ENCODE measurements at places on chromosomes 5 and 9.
A peak's percentile ranks its signal among the peaks of the same experiment; 100 is the strongest.

- no peak for DNase-seq
Observed at GRCh38 chr5:69374911-69375446, 5.4 kb downstream of the RAD17 start.

DNA sequence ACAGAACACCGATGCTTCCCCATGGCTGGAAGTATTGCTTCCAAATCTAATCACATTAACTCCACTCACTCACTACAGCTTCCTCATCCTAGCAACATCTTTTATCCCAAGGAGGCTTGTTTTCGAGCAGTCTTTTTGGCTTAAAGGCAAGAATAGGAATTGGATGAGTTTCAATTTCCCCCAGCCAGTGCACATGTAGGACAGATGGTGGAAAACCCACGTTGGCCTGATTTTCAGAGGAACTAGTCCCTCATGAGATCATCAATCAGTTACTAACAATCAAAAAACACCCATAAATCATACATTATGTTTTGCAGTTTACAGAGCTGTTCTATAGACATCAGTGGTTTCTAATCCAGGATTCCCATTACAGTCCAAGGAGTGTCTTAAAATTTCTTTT, 48.5 kb upstream of the AGXT2 start:
- no peak for DNase-seq

- no peak for DNase-seq
Observed at GRCh38 chr5:127358284-127358683, 67.7 kb downstream of the MEGF10 start.

- no peak for DNase-seq
Observed at GRCh38 chr9:89677702-89678395, 73.0 kb downstream of the GADD45G start.

DNA sequence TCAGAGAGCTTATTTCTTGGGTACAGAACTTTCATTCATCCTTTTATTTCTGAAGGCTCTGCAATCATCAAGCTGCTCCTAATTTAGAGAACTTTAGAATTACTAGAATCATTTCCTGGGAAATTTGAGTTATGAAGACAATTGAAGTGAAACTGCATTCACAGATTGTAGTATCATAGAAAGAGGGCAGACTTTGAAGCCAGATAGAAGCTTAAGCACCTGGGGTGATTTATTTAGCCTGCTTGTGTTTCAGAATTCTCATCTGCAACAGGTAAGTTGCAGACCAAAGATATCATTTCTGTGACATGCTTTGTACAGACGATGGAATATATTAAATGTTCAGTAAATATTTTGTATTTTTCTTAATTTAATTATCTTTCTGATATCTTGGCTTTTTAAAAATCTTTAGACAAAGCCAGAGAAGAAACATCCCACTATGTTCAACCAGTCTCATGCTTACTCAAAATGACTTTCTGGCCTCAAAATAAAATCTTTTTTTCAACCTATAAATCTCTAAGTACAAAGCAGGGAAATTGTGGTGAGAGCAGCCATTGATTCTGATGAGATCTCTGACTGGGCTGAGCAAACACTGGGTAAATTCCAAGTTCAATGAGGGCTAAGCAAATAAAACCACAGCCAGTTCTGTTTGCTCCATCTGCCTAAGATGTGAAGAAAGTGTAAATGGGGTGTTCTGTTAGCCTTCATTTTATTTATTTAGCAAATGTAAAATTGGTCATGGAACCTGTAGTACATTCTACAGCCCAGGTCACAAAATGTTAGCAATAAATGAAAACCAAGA, 264.7 kb upstream of the CCNG1 start:
- DNase-seq, result no peak

DNA sequence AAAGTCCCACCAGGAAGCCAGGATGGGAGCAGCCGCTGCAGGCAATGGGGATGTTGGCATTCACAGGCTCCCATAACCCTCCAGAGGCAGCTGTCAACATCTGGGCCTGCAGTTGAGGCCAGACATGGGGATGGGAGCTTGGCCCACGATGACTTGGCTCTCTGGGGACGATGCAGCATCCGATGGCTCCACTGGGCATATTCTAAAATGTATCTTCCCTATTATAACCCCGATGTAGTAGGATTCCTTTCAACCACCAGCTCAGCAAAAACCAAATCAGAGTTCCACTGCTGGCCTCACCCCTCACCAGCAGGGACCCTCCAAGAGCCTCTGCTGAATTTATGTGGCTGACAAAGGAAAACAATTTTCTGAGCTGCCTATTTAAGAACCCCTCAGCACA, 7.1 kb downstream of the SPRY4 start:
- no peak for DNase-seq

DNA sequence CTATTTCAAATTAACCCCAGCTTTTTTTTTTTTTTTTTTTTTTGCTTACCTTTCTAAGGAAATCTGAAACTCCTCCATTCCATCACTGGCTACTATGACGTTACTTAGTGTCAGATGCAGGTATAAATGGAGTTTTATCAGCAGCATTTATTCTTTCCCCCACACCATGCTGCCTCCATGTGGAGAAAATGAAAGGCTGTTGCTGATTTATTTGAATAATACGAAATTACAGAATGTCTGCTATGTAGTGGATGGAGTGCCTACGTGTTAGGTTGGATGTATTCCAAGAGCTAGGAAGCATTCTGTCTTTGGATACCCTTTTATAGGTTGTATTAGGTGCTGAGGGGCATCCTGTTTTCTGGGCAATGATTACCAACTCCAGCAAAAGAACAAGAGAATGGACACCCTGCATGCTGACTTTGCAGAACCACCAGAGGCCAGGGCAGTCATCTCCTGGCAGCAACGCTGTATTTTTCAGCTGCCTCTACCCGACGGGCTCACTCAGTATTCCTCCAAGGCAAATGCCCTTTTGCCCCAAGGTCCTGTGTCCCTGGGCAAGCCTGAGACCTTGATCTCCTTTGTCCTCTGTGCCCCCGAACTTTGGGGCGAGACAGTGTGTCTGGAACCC, 199.5 kb downstream of the ALDH1A1 start:
- DNase-seq, result peak; percentile 17

- DNase-seq, result no peak
Observed at GRCh38 chr5:108634010-108634616, 113.6 kb upstream of the FER start.

DNA sequence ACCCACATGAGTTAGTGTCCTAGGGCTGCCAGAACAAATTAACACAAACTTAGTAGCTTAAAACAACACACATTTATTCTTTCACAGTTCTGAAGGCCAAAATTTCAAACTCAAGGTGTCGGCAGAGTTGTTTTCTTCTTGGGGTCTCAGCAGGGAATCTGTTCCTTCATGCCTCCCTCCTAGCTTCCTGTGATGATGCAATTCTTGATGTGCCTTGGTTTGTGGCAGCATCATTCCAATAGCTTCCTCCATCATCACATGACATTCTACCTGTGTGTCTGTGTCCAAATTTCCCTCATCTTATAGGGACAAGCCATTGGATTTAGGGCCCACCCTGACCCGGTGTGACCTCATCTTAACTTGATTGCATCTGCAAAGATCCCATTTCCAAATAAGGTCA, 12.2 kb upstream of the SLC25A48 start:
- no peak for DNase-seq

DNA sequence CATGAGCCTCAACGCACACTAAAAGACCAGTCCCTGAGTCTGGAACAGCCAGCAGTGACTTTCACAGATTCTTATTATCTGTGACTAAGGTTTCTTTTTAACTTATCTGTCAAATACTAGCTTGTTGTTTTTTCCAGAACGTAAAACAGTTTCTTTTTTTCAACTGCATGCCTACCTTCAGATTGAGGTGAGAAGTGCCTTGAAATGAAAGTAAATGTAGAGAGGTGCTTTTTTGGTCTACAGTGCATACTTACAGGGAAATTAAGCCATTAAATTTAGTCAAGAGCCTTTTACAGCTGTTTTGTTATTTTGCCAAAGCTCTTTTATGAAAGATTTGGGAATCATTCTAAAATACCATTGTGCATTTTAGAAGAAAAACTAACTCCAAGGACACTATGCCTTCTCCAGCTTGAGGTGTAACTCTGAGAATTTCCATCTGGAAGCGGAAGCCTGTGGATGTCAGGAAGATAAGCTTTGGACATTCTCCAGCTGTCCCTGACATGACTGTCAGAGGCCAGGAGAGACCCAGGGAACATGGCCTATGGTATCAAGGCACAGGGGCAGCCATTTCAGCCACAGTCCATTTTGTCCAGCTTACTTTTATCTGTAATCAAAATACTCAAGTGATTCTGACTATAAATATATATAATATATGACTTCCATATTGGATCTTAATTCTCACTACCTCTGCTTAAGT, 230.3 kb downstream of the GLIS3 start:
- no peak for DNase-seq

DNA sequence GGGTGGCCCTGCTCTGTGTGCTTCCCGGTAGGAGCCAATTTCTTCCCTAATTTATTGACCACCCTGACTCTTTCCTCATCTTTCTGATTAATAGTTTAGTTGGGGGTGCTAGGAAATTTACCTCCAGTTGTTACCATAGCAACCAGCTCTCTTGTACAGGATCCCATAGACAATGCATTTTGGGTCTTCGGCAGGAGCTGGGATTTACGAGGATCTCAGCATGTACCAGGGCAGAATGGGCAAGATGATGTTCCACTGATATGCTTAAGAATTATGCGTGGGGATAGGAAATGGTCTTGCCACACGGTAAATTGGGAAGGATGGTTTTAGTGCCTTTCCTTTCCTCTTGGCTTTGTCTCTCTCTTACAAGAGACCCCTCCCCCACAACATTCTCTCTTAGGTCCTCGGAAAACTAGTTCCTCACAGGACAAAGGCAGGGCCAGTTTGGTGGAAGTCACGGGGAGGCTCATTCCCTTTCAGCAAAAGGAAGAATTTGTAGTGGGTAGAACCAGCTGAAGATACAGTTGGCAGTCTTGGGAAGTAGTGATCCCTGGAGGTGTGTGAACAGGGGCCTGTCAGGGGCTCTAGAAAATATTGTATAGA, 133.4 kb upstream of the SHB start:
- DNase-seq, result no peak

- DNase-seq, result no peak
Observed at GRCh38 chr5:8756498-8757084, 789.3 kb downstream of the SEMA5A start.

DNA sequence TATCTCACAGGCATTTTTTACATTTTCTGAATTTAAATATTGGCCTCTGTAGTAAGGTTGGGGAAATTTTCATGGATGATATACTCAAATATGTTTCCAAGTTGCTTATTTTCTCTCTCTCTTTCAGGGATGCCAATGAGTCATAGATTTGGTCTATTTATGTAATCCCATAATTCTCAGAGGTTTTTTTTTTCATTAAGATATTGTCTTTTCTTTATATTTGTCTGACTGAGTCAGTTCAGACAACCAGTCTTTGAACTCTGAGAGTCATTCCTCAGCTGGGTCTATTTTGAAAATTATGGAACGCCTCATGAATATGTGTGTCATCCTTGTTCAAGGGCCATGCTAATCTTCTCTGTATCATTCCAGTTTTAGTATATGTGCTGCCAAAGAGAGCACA, 223.2 kb downstream of the PCSK1 start:
- no peak for DNase-seq

DNA sequence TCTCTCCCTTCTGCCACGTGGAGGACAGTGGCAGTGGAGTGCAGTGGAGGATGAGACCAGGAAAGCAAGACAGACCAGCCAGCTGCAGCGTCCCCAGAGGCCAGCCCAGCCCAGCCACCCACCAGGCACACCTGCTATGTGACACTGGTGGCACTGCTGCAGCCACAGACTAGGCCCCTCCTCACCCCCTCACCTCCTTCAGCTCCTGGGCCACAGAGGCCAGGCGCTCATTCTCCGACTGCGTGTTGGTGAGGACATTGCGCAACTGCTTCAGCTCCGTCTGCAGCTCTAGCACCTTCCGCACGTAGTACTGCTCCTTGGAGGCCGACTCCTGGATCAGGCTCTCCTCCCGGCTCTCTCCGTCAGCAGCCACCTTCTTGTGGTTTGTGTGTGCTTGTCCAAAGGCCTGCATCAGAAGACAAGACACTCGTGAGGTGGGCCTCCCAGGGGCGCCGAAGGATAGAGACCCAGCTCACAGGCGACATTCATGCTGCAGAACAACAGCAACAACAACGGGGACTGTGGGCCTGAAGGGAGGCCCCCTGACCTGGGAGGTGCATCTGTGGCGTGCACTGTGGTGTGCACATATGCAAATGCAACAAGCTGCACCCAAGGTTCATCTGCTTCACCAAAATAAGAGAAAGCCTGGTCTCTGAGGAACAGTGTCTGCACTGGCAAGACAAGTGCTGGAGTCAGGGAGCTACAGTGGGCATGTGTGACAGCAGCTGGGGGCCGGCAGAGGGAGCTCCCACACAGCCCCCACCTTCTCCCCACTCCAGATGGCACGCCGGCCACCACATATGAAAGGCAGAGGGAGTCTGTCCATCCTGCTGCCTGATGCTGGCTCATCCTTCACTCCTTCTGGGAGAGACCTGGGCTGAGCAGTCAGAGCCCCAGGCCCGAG, 35.5 kb downstream of the BICD2 start:
- no peak for DNase-seq

GRCh38 chr5:124798890-124799289, 52.5 kb upstream of the ZNF608 start:
- DNase-seq, result no peak

DNA sequence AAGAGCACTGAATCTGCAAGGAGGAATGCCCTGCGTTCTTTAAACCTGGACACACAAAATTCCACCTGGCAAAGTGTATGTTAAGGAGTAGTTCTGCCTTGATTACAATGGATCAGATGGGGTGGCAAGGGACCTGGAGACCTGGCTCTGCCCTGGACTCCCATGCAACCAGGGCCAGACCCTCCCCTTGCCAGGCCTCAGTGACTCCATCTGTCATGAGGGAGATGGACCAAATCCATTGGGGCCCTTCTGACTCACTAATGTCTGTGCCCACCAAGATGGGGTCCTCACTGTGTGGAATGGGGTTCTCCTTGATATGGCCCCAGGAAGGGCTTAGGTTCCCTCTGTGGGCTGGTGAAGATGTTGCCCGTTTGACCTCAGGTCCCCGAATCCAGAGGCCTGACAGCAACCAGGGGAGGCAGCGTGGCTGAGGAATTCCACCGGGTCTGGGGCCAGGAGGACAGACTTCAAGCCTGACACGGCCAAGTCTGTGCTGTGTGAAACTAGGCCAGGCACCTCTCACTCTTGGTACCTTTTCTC, 100.3 kb downstream of the PAX5 start:
- no peak for DNase-seq

GRCh38 chr5:72018143-72018803, 89.0 kb upstream of the MAP1B start:
- no peak for DNase-seq

DNA sequence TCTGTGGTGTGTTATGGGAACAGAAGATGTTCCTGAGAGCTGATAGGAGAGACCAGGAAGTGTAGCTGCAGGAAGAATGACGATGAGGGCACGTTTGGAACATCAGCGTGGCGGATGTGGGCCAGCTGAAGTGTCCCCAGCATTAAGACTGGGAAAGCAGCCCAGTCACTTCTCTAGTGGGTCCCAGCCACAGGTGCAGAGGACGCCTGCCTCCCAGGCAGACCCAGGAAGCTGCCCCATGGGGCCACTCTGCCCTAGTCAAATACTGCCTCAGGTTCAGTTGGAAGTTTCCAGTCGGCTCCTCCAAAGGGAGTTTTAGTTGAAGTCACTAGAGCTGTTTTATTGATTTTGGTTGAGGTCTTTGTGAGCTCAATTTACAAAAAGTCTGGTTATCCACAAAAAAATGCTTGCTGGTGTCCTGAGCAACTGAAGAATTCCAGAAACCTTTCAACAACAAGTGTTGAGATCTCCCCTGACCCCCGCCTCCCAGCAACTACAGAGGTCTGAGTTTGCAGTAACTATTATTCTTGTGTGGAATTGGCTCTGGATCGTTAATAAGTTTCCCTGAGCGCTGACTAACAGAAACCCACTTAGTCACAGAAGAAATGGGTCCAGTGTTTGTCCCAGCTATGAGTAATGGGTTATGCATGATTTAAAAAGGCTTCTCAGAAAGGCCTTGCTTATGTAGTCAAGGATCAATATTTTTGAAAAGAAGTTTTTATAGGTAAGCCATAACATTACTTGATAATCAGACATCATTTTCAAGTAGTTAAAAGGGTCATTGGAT, 294.1 kb downstream of the FANCC start:
- no peak for DNase-seq
